ENCODE measurements at places on chromosomes 13 and 19. TPM values are rescaled to one million over a fixed set of nuclear protein-coding genes. Genes with fewer than 3 reads are reported as not detected.

GRCh38 chr19:12912571-12912970, 6.5 kb downstream of the SYCE2 start:
- DNase-seq: no peak
- H3K36me3 ChIP-seq: no peaks in the 10 kb centered on the region
- no peak overlapping the region for H3K4me3 ChIP-seq
- H3K27ac ChIP-seq: no peak overlapping the region
- peaks cover 2% of the 10 kb centered on the region for H3K27me3 ChIP-seq

GRCh38 chr13:47837104-47837880, 163.8 kb downstream of the SUCLA2 start:
- no peaks in the 10 kb centered on the region for H3K4me1 ChIP-seq
- no peaks in the 10 kb centered on the region for H3K27me3 ChIP-seq
- no peak for DNase-seq
- no peak overlapping the region for H3K27ac ChIP-seq
- H3K36me3 ChIP-seq: no peaks in the 10 kb centered on the region

GRCh38 chr13:32229443-32229842, 85.7 kb downstream of the ZAR1L start:
- H3K27me3 ChIP-seq: no peaks in the 10 kb centered on the region
- peaks cover 33% of the 10 kb centered on the region for H3K36me3 ChIP-seq
- no peak overlapping the region for H3K27ac ChIP-seq
- no peak overlapping the region for H3K4me3 ChIP-seq
- no peak for DNase-seq
- peaks cover 19% of the 10 kb centered on the region for H3K4me1 ChIP-seq

- no peak for DNase-seq
- no peak overlapping the region for H3K4me3 ChIP-seq
- peak overlapping the region; percentile 14 for H3K27ac ChIP-seq
- H3K36me3 ChIP-seq: peaks cover 2% of the 10 kb centered on the region
- peaks cover 11% of the 10 kb centered on the region for H3K4me1 ChIP-seq
Measured at GRCh38 chr13:51681037-51681678, 96.9 kb downstream of the WDFY2 start.

The LILRA6 gene
- total RNA-seq: not detected

The ZNF135 gene
- 4.6 TPM for total RNA-seq

- DNase-seq: peak; percentile 76
- peaks cover 10% of the 10 kb centered on the region for H3K36me3 ChIP-seq
- H3K4me1 ChIP-seq: peaks cover 6% of the 10 kb centered on the region
- peak overlapping the region; percentile 47 for H3K4me3 ChIP-seq
Measured at GRCh38 chr19:33227242-33227650, 1.6 kb upstream of the SLC7A10 start.

The ZFP14 gene
- total RNA-seq: 6.3 TPM

DNA sequence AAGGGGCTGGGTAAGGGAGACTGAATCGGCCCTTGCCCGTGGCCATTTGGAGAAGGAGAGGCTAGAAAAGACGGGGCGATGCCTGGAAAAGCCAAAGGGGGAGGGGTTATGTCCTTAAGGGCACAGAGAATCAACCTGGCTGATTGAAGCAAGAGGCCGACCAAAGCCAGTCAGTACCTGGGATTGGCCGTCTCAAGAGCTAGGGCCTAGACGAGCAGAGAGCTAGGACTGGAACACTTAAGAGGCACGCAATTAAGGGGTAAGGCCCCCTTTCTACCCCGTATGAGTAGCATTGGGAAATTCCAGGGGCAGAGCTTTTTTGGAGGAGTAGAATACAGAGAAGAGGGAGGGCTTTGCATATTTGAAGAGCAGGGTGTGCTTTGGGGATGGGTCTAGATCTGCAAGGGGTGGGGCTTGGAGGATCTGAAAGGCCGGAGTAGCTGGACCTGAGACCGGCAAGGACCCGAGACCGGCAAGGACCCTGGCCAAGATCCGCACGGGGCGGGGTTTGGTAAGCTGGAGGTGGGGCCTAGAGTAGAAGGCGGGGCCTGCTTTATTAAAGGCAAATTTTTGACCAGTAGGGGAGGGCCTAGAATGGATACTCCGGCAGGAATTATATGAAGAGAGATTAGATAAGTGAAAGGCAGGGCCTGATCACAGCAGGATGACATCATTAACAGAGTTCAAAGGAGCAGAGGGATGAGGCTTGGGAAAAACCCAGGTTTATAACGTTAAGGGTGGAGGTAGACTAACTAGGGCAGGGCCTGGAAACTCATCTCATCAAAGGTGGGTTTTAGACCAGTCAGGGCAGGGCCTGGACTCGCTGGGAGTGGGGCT, 10.7 kb upstream of the CACNG6 start:
- H3K4me1 ChIP-seq: peaks cover 19% of the 10 kb centered on the region
- H3K27ac ChIP-seq: no peak overlapping the region
- peaks cover 7% of the 10 kb centered on the region for H3K36me3 ChIP-seq

The TPT1 gene
- total RNA-seq: 2,987 TPM

- no peak overlapping the region for H3K4me3 ChIP-seq
- no peaks in the 10 kb centered on the region for H3K36me3 ChIP-seq
- H3K27me3 ChIP-seq: peaks cover 2% of the 10 kb centered on the region
- DNase-seq: no peak
Measured at GRCh38 chr13:34681405-34681955, 260.6 kb upstream of the NBEA start.

- no peak overlapping the region for H3K27ac ChIP-seq
- no peak for DNase-seq
- H3K36me3 ChIP-seq: peaks cover 2% of the 10 kb centered on the region
- H3K4me3 ChIP-seq: no peak overlapping the region
- H3K4me1 ChIP-seq: peaks cover 14% of the 10 kb centered on the region
Measured at GRCh38 chr13:110876609-110877008, 38.3 kb downstream of the ANKRD10 start.

- DNase-seq: no peak
- H3K27me3 ChIP-seq: no peaks in the 10 kb centered on the region
- H3K4me1 ChIP-seq: peaks cover 6% of the 10 kb centered on the region
- H3K4me3 ChIP-seq: no peak overlapping the region
Measured at GRCh38 chr13:25908366-25908765, 143.4 kb downstream of the SHISA2 start.

The SIAH3 gene
- 0.02 TPM for total RNA-seq

- no peak overlapping the region for H3K4me3 ChIP-seq
- no peak overlapping the region for H3K27ac ChIP-seq
- no peak for DNase-seq
- no peaks in the 10 kb centered on the region for H3K36me3 ChIP-seq
Measured at GRCh38 chr13:109160887-109161669, 531.7 kb downstream of the MYO16 start.

The SPACA4 gene
- not detected for total RNA-seq

- peaks cover 5% of the 10 kb centered on the region for H3K4me1 ChIP-seq
- no peak overlapping the region for H3K27ac ChIP-seq
- DNase-seq: peak; percentile 34
- H3K27me3 ChIP-seq: no peaks in the 10 kb centered on the region
- no peak overlapping the region for H3K4me3 ChIP-seq
Measured at GRCh38 chr13:113802761-113803160, 43.7 kb downstream of the TMEM255B start.

- H3K27me3 ChIP-seq: no peaks in the 10 kb centered on the region
- no peak overlapping the region for H3K4me3 ChIP-seq
- peak overlapping the region; percentile 39 for H3K27ac ChIP-seq
Measured at GRCh38 chr13:73416093-73416492, 357.3 kb downstream of the KLF5 start.

DNA sequence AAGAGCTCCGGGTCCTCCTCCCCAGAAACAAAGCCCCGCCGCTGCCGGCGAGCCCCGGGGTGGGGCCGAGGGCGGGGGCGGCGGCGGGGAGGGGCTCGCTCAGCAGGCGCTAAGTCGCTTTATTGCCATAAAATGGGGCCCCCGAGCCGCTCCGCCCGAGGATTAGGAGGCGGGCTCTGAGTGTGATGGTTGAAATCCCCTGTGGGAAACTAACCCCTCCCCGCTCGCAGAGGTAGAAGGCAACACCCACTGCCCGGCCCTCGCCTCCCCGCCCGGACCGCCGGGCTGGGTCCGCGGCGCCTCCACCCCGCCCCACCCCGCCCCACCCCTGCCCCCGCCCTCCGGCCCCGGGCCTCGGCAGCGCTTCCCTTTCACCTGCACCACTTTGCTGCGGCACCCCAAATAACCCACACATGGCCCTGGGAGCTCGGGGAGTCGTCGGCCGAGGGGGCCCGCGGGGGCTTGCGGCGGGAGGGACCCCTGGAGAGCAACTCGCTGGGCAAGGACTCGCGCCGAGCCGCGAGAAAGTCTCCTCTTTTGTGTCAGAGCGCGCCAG, at the start of gene KLF12:
TSS of gene KLF12 (minus strand) at position 184 of the 556 bp plus-strand sequence.
- no peaks in the 10 kb centered on the region for H3K36me3 ChIP-seq
- peak; percentile 95 for DNase-seq
- H3K27ac ChIP-seq: peak within 1 kb of the TSS; percentile 99
- H3K4me3 ChIP-seq: peak within 1 kb of the TSS; percentile 95
- H3K4me1 ChIP-seq: peaks cover 25% of the 10 kb centered on the region

Data from chondrocyte (in vitro differentiated cells).